ENCODE measurements at places on chromosomes 3 and 15. TPM values are rescaled to one million over a fixed set of nuclear protein-coding genes. Genes with fewer than 3 reads are reported as not detected.

ATP10A gene
- 31.1 TPM for total RNA-seq

CAND2 gene
- 7.8 TPM for total RNA-seq

GRCh38 chr3:132317229-132317948 is at the start of gene ACP3:
TSS of gene ACP3 (plus strand) at chr3:132317407. CDS start at chr3:132317457, 50 bp downstream.
- DNase-seq, result peak; percentile 75

MAP1A gene
- 2.3 TPM for total RNA-seq

DNA sequence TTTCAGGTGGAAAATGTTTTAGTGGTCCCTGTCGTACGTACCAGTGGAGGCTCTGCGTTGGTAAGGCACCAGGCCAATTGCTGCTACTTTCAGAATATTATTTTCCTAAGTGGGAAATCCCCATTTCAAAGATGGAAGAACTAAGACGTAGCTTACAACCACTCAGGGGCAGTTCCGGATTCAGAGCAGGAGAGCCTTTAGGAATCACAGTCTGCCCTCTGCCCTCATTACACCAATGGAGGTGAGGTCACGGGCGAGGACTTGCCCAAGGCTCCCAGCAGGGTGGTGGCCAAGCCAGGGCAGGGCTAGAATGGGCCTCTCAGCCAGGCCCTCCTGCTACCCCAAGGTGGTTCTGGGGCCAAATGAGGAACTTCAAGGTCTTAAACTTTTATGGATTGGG is 72.6 kb downstream of the RASGRF1 start:
- no peak for DNase-seq

- no peak for DNase-seq
Observed at GRCh38 chr15:71757741-71758530, 52.4 kb upstream of the NR2E3 start.
